ENCODE measurements at places on chromosomes 5 and 9. TPM values are rescaled to one million over a fixed set of nuclear protein-coding genes. Genes with fewer than 3 reads are reported as not detected.

AQP7 gene
- not detected for total RNA-seq

ANKRD33B gene
- under 0.01 TPM for total RNA-seq

IQGAP2 gene
- 9.9 TPM for total RNA-seq

FOXD4L6 gene
- total RNA-seq = under 0.01 TPM

FGF10 gene
- not detected for total RNA-seq

FOXD4L5 gene
- total RNA-seq = under 0.01 TPM

MAMDC4 gene
- total RNA-seq = 0.73 TPM

Measured in melanocyte of skin (primary cell).